NCI-H2107 (cell line): ENCODE measurements at places on chromosomes 5 and 9.
A peak's percentile ranks its signal among the peaks of the same experiment; 100 is the strongest.

- no peak for DNase-seq
Measured at GRCh38 chr9:38215465-38215864, 146.4 kb upstream of the SHB start.

- DNase-seq = no peak
Measured at GRCh38 chr9:122420315-122420714, 49.5 kb downstream of the PTGS1 start.

DNA sequence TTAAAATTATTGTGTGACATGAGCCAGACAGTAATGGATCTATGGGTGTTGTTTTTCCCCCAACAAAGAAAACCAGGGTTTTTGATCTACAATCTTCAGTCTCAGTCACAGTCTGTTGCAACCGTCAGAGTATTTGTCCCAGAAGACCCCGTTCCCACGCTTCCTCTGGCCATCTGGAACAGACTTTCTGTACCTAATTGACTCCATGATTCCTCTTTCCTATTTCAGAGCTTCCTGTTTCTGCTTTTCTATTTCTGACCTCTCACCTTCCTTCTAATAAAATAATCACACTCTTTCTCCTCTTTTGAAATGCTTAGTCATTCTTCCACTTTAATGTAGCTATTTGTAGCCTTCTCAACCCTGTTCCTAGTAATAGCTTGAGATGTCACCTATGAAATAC, 1044.8 kb downstream of the DTWD2 start:
- DNase-seq = no peak

DNA sequence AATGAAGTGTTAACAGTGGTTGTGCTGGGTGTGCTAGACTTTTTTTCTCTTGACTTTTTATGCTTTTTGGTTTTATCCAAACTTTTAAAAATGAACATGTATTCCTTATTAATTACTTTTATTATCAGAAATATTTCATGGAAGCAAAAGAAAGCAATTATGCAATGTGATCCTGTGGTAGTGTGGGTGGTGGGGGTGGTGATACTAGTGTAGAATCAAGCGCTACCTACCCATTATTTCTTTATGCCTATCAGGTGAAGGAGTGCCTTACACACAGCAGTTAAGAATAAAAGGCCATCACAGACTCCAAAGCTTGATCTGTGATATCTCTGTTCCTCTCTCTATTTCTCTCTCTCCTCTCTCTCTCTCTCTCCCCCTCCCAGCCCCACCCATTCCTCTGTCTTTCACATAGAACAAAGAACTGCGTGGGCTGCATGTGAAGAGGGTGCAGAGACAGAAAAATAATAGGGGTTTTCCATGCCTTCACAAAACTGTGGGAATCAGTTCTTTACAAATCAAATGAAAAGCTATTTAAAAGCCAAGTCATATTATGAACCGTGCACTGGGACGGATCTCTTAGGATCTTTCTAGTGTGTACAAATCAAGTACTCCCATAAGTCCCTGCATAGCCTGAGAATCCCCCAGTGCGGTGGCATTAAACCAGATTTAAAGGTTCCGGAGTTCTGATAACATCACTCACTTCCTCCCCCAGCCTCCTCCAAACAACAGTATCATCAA, 351.2 kb downstream of the RAB3C start:
- DNase-seq = no peak

- no peak for DNase-seq
Measured at GRCh38 chr9:92328225-92328624, 2.5 kb downstream of the CENPP start.

DNA sequence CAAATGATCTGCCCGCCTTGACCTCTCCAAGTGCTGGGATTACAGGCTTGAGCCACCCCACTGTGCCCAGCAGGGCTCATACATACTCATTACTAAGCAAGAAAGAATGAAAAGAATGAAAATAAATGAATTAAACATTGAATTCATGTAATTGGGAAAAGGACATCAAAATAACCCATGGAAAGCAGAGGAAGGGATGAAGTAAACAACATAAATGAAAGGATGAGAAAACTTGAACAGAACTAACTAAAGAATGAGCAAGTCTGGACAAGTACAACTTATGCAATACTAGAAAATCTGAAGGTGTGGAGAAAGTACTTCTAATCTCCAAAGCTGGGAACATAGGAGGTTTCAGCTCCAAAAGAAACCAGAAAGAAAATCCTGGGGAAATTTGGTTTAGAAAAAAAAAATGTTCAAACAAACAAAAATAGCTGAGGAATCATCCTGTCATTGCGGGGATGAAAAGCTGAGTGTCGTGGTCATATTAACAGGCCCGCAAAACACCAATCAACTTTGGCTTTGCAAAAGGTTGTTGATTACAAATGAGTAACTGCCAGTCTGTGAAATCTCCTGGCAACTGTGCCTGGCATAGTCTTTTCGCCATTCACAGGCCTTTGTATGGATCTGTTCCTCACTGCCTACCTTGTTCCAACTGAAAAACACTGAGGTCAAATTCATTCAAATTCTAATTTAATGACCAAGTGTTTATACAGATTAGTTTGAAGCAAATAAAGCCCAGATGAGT, 2.3 kb upstream of the AK3 start:
- DNase-seq = no peak

DNA sequence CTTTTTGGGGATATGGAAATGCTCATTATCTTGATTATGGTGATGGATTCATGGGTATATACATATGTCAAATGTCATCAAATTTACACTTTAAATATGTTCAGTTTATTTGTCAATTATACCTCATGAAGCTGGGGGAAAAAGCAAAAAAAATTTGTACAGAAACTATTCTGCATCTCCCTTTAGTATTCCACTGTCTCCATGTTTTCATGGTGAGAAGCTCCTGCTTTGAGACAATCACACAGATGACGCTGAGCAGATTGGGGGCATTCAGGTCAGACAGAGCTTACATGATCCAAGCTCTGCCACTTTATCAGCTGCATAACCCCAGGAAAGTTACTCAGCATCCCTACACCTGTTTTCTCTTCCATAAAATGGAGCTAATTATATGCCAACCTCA, 101.5 kb downstream of the PLPPR1 start:
- no peak for DNase-seq

DNA sequence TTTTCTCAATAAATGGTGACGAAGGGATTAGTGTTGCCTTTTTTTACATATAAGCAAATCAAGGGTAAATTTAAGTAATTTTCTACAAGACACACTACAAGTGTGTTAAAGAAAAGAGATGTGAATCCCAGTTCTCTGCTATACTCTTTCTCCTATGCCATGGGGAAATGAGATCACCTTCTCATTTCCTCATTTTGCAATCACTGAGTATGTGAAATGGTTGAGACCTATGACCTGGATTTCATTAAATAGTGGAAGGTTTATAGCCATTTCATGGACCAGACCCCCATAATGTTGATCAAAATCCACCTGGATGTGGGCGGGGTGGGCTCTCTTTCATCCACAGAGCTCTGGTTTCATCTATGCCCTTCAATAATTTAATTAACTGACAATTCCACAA, 66.9 kb upstream of the SLIT3 start:
- DNase-seq = no peak

DNA sequence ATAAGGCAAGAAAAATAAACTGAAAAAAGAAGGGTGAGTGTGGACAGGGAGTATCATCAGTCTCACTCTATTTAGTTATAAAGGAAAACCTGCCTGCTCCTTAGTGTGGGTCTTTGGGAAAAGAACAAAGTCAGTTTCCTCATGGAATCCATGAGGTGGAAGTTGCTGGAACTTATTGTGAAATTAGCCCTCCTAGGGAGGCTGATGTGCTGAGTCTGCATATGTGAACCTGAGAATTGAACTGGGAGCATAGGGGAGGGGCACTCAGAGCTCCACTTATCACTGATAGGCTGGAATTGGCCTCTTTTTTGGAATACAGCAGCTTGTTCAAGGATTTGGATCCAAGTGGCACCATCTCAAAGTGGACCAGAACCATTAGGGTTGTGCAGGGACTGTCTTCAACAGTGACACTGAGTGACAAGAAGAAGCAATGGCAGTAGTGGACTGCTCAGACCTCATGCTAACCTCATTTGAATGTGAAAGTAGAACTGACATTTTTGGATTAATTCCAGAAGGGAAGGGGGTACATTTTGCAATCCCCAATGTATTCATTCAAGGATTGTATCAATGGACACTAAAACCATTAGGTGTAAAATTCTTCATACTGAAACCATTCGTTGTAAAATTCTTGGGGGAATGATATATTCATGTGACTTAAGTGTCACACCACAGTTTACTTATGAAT, 103.6 kb upstream of the KLF9 start:
- DNase-seq = no peak

- no peak for DNase-seq
Measured at GRCh38 chr5:56507351-56507930, 274.3 kb upstream of the ANKRD55 start.

DNA sequence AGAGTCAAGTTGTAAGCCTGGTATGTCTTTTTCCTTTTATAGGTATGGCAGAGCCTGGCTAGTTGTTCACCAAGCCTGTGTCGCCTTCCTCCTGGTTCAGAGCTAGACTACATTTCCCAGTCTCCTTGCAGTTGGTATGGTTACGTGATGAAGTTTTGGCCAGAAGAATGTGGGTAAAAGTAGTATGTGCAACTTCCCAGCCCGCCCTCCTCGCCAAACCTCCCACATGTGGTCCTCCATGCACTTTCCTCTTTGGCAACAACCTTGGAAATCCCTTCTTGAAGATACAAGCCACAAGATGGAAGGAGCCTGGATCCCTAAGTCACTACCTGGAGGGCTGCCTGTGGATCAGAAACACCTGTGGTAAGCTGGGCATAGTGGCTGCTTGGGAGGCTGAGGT, 36.0 kb upstream of the MSH3 start:
- DNase-seq = no peak

- DNase-seq = no peak
Measured at GRCh38 chr9:76652894-76653293, 111.3 kb upstream of the PCA3 start.

DNA sequence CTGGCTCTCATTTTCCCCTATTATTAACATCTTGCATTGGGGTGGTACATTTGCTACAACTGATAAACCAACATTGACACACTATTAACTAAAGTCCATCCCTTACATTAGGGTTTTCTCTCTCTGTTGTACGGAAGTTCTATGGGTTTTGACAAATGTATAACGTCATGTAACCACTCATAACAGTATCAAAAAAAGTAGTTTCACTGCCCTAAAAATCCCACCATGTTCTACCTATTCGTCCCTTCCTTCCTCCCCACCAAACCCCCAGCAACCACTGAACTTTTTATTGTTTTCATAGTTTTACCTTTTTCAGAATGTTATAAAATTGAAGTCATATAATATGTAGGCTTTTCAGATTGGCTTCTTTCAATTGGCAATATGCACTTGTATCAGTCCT, 40.1 kb downstream of the MLLT3 start:
- DNase-seq = no peak

- DNase-seq = peak; percentile 29
Measured at GRCh38 chr9:120619751-120620655, 40.0 kb upstream of the CDK5RAP2 start.

- no peak for DNase-seq
Measured at GRCh38 chr5:133130387-133131118, 78.7 kb downstream of the HSPA4 start.

DNA sequence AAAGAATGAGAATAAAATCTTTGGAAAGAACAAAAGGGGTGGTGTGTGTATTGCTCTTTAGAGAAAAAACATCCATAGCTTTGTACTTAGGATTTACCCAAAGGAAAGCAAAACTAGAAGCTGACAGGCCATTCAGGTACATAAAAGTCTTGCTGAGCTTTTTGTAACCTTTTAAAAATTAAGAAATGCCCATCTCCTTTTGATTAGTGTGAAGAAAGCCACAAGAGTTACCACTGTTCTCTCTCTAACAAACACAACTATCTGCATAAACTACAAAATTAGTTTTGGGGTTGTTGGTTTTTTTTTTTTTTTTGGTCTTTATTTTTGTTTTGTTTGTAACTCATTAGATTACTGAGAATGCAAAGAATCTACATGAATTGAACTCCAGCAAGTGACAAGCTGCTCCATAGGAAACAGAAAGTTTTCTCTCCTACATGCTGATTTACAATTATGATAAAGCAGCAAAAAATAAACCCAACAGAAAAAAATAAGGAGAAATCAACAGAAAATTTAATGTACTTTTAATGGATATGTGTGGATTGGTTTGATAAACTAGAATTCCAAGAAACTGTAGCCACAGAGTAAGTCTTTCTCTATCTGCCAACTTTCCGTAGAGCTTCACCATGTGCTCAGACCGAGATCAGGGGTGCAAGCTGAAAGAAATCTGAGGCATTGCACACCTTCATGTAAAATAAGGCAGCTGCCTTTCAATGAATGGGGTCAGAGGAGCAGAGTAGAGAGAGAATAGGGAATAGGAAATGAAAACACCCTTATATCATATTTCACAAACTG, 12.3 kb downstream of the BAAT start:
- no peak for DNase-seq

- DNase-seq = no peak
Measured at GRCh38 chr9:72618811-72619210, 97.4 kb downstream of the TMC1 start.

DNA sequence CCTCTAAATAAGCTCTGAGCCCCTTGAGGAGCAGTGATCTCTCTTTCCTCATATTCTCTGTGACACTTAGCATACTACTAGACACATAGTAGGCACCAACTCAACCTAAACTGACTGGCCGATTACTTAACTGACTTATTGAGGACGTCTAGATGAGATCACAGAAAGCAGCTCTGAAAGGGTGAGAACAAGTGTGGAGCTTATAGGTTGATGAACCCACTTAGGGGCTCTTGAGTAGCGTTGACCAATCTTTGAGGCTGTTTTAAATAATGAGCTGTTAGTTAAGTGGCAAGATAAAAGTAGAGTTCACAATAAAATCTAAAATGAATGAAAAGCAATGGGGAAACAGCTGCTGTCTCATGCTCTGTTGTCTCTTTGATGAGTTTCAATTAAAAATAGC, 124.7 kb upstream of the TNPO1 start:
- no peak for DNase-seq

DNA sequence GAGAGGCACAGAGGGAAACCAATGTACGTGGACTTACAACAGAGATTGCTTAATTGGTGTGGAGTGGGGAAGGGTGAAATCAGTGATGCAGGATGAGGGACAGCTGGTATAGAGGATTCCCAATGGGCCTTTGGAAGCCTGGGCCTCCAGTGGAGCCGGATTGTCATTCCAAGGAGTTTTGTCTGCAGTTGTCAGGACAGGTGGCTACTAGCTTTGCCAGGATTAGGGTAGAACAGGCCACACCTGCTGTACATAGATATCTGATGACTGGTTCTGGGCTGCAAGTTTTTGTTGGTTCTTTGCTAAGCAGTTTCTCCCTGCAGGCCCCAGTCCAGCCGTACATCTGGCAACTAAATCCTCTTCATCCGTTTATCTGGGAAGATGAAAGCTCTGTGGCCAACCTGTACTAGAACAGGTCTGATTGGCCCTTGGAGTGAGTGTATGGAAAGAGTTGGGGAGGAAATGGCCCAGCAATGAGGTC, 4.2 kb downstream of the SKP2 start:
- no peak for DNase-seq

DNA sequence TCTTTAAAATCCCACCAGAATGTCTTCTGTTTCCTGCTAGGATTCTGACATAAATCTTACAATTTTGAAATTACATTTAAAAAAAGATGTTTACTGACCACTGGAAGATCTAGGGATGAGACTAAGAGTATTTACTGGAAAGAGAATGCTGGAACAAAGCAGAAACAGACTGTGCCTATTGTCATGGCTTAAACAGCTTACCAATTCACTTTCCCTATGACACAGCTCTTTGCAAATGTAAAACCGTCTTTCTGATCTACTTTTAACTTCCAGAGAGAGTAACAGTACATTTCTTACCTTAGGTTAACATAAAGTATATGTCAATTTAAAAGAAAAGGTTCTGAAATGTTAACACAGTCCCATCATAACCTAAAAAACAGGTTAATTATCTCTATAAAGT, 10.7 kb downstream of the GIN1 start:
- DNase-seq = no peak

GRCh38 chr5:59128646-59129290, 545.9 kb downstream of the RAB3C start:
- no peak for DNase-seq
